ENCODE measurements at places on chromosomes 6 and 20.

DNA sequence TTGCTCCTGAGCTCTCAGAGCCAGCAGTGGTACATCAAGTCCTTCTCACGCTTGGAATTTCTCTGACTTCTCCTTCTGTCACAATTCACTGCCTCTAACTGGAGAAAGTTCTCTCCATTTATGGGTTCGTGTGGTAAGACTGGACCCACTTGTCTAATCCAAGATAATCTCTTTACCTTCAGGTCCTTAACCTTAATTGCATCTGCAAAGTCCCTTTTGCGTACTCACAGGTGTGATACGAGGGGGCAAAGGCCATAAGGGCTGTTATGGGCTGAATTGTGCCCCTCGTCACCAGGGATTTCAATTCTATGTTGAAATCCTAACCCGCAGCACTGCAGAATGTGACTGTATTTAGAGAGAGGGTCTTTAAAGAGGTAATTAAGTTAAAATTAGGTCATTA lies 27.5 kb upstream of the TBC1D22B start:
- DNase-seq, result no peak

GRCh38 chr6:24929242-24929641 lies 6.5 kb downstream of the RIPOR2 start:
- DNase-seq, result peak; percentile 75

GRCh38 chr6:69696273-69696672 lies 100.5 kb downstream of the LMBRD1 start:
- DNase-seq, result no peak

DNA sequence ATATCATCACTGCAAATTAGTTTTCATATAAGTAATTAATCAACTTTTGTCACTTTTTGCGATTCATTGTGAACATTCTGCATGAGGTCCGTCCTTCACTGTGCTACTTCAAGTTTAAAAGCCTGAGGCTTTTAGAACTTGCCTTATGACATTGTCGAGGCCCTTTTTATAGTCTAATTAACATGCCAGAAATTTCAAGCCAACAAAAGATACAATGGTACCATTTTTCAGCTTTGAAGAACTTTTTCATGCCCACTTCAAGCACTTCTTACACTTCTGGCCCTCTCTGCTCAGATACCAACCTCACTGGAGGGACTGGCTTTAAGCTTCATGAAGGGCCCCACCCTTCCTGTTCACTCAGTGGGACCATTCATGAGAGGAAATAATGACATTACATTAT lies 323.1 kb downstream of the TPBG start:
- DNase-seq, result no peak

GRCh38 chr20:19628570-19629134 lies 129.4 kb upstream of the RIN2 start:
- peak; percentile 73 for DNase-seq

DNA sequence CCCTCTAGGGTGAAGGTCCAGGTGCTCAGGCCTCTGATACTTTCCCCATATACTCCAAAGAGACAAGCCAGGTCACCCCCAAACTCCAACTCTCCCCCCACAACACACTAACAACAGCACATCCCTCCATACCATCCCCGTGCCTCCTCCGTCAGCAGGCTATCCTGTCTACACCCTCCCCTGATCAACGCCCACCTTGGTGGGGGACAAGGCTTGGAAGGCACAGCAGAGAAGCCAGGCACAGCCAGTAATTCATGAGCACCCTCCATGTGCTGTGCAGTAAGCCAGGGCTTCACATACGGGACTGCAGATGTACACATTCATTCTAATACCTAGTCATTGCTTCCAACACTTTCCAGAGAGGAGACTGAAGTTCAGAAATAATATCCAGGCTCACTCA lies 57.6 kb downstream of the TRERF1 start:
- DNase-seq, result no peak

GRCh38 chr6:27674882-27675281 lies 202.0 kb upstream of the ZNF184 start:
- DNase-seq, result no peak

- no peak for DNase-seq
These were observed 74.8 kb downstream of the IMPG1 start for GRCh38 chr6:75997696-75998095.

DNA sequence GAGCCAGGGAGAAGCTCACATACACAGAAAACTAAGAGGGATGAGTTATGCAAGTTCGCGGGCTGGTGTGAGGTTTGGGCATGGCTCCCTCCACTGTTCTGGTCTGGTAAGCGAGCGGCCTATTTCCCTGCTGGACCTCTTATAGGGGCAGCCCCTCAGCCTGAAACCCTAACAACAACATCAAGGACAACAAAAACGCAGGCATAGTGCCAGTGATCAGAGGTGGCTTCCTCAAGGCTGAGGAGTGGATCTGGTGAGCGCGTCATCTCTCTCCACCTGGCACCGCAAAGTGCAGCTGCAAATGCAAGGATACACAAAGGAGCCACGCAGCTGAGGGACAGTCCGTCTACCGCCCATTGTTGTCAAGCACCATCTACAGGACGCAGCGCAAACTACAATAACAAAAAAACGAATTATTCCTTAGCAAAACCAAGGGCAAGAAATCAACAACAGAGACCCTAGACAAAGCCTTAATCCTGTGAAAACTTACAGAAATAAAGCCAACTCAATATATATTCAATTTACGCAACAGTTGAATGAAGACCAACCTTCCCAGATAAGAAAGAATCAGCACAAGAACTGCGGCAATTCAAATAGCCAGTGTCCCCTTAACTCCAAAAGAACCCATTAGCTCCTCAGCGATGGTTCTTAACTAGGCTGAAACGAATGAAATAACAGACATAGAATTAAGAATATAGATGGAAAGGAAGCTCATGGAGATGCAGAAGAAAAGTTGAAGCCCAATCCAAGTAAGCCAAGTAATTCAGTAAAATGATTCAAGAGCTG lies 9.2 kb upstream of the DEFB110 start:
- no peak for DNase-seq

GRCh38 chr6:163099621-163100171 lies 314.8 kb upstream of the QKI start:
- no peak for DNase-seq

DNA sequence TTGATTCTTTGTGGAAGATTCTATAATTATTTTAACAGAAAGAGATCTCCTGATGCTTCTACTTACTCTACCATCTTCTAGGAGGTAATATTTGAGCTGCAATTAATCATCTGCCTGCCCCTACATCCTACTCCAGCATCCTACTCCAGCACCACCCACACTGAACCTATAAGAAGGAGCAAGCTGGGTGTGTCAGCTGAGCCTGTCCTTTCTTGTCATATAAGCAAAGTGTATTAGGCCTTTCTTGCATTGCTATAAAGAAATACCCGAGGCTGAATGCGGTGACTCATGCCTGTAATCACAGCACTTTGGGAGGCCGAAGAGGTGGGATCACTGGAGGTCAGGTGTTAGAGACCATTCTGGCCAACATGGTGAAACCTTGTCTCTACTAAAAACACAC lies 84.2 kb upstream of the ARG1 start:
- DNase-seq, result no peak

Measured in suppressor macrophage treated with lipopolysaccharide for 4 hours (primary cell).